ENCODE measurements at places on chromosomes 12 and 14. TPM values are rescaled to one million over a fixed set of nuclear protein-coding genes. Genes with fewer than 3 reads are reported as not detected.
A peak's percentile ranks its signal among the peaks of the same experiment; 100 is the strongest.

DNA sequence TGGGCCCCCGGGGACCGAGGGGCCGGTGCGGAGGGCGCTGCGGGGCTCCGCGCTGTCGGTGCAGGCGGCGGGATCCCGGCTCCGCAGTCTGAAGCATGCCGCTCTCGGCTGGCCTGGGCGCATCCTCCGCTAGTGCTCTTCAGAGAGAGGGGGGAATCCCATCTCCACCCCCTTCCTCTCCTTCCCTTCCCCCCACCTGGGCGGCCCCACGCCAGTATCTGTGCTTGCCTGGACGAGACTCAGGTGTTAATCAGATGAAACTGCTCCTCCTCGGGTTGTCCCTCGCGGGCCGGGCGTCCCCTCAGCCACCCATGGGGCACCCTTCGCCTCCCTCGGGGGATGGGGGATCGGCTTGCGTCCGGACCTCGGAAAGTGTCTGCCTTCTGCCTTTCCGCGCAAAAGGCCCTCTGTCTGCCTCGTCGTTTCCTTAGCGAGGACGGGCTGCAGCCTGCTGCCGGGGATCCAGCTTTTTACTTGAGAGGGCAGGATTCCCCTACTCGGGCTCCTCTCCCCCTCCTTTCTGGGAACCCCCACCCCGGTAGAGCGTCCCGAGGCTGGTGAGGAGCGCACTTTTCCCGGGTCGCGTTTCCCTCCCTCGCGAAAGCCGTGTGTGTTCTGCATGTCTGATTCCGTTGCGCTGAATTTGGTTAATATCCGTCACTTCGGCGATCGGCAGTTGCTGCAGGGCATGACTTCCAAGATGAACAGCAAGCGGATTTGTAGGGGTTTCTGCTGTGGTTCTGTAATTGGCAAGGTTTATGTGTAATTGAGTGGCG, 1.1 kb downstream of the GPHN start:
- peak; percentile 79 for DNase-seq

DNA sequence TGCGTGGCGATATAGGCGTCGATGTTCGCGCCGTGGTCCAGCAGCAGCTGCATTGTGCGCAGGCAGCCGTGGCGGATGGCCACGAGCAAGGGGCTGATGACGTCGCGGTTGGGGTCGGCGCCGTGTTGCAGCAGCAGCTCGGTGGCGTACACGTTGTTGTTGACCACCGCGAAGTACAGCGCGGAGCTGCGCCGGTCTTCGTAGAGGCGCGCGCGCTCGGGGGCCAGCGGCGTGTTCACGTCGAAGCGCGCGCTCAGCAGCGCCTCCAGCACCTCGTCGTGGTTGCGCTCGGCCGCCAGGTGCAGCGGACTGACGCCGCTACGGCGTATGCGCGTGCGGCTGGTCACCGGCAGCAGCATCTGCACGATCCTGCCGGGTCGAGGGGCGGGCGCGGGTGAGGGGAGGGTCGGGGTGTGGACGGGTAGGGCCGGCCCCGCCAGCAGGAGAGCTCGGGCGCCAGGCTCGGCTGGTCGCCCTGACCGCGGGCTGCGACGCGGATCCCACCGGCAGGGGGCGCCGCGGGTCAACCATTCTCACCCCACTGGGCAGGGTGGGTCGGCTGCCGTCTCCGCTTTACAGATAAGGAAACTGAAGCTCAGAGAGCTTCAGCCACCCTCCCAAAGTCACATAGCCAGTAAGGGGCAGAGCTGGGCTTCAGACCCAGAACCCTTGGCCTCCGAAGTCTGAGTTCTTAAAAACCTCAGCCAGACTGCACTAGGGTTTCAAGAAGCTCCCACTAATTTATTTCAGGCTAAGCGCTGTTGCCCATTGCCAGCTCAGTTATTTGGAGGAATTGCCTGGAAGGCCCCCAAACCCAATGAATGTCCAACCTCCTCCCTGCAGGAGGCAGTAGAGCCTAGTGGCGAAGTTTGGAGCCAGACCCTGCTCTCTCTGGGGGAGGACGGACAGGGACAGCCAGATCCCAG, 12.4 kb downstream of the FAM181A start:
- peak; percentile 85 for DNase-seq

DNA sequence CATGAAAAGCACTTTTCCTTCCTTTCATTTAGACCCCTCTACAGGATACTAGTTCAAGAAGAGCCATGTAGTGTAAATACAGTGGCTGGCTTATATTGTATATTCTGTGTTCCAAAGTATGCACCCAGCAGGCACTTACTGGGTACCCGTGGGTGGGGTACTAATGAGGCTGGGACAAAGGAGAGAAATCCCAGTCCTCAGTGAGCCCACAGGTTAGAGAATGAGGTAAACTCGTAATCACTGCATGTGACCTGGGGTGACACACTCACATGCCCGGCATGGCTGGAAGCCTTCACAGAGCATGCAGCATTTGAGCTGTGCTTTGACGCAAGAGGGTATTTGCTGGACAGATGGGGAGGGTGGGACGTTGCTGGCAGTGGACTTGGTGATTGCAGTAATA, 17.1 kb downstream of the SLC24A4 start:
- no peak for DNase-seq

GRCh38 chr12:26069796-26070195, 55.0 kb downstream of the BHLHE41 start:
- DNase-seq: no peak

Gene CFAP251
- total RNA-seq: 1.0 TPM

Gene PLEKHA5
- 15.6 TPM for total RNA-seq

Gene TBX5
- total RNA-seq: not detected

Gene KRT72
- not detected for total RNA-seq

Gene NOC4L
- 7.4 TPM for total RNA-seq

Gene TCTN2
- total RNA-seq: 1.2 TPM

Gene CD9
- 22.7 TPM for total RNA-seq

Gene RGS6
- not detected for total RNA-seq

Measured in right lobe of liver (tissue), 6 donors.